ENCODE measurements at places on chromosomes 4 and X.

GRCh38 chrX:137178392-137178791 is 144.6 kb upstream of the GPR101 start:
- no peak for DNase-seq

- DNase-seq = no peak
Measured at GRCh38 chrX:44306356-44306755, 37.1 kb downstream of the EFHC2 start.

DNA sequence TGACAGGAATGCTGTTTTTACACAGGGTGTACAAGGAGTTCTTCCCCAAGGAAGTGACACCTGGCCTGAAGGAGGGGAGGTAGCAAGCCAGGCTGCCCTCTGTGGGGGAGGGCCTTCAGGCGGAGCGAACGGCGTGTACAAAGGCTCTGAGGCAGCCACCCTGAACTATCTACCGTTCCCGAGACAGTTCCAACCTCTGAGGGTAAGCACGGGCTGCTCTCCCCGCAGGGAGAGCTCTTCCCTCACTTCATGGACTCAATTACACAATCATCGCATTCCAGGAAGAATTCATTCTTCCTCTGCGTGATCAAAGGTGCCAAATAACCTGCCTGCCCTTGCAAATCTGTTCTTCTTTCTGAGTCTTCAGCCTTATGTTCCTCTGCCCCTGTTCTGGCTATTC is 4.8 kb downstream of the ELK1 start:
- DNase-seq = no peak

GRCh38 chr4:55125763-55126541 is 557 bp upstream of the KDR start:
- DNase-seq = no peak

GRCh38 chr4:5471206-5471605 is 237.2 kb downstream of the EVC2 start:
- no peak for DNase-seq

GRCh38 chrX:103503853-103504207 is 15.5 kb downstream of the RAB40A start:
- no peak for DNase-seq

DNA sequence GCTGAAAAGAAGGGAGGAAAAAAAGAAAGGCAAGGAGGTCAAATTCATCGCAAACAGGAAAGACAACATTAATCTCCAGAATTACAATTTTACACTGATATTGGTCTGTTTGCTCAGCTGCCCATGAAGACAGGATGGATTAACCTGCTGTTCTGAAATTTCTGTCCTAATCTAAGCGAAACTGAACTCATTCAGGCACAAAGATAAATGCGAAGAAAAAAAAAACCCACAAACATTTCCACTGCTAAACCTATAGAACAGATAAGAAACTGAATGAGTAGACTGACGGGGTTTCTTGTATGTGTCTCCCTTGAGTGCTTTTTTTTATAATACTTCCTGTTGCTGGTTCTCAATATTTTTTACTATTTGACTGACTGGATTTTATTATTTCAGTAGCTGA is 251.8 kb upstream of the FTHL17 start:
- peak; percentile 3 for DNase-seq

- DNase-seq = no peak
Measured at GRCh38 chr4:1244081-1244977, 4.6 kb downstream of the CTBP1 start.

DNA sequence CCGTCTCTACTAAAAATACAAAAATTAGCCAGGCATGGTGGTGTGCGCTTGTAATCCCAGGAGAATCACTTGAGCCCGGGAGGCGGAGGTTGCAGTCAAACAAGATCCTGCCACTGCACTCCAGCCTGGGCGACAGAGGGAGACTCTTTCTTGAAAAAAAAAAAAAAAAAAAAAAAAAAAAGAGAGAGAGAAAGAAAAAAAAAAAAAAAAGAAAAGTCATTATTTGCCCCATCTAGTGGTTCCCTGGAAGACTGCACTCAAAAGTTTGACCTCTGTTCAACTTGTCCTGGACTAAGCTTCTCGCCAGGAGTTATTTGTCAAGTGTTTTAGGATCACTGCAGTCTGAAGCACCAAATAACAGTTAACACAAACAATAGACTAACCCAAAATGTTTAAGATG is 45.3 kb upstream of the KCTD8 start:
- no peak for DNase-seq

DNA sequence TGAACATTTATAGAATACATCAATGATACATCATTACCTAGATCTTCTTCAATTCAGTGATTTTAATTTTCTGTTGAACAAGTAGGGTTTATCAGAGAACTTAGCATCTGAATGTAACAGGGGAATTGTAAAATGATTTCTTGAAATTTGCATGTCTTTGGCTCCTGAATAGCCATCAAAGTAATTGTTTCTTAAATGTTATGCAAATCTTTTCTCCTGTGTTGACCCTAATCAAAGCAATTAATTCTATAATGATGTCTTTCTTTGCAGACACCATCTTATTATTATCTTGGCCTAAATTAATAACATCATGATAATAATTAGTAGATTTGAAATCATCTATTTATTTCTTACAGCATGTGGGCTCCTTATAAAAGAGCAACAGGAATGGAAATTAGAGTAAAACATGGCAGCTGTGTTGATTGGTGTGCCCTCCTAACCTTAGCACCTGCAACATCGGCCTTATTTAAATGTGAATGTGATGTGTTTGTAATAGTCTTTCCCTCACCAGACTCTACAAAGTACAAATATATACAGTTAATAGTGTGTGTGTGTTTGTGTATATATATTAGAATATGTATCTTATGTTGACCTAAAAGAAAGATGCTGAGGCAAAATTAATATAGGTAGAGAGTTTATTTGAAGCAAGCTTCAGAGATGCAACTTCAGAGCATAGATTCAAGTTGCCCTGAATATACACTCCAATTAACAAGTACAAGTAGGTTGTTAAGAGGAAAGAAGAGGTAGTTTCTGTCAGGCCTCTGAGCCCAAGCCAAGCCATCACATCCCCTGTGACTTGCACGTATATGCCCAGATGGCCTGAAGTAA is 328.0 kb upstream of the TECRL start:
- no peak for DNase-seq

DNA sequence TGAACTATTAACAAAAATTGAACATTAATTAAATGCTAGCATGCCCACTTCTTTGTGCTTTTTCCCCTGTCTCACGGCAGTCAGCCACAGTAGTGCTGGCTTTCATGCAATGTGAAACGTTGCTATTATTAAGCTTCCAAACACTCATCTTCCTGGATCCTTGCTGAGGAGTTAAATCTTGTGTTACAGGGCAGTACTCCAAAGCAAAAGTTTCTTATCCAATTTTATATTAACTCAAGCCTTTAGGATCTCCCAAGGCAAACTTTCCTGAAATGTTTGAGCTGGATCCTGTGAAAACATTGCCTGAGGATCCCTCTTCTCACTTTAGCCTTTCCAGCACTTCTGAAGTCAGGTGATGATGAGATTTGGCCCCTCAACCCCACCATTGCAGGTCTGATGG is 1454.8 kb downstream of the FSTL5 start:
- no peak for DNase-seq

DNA sequence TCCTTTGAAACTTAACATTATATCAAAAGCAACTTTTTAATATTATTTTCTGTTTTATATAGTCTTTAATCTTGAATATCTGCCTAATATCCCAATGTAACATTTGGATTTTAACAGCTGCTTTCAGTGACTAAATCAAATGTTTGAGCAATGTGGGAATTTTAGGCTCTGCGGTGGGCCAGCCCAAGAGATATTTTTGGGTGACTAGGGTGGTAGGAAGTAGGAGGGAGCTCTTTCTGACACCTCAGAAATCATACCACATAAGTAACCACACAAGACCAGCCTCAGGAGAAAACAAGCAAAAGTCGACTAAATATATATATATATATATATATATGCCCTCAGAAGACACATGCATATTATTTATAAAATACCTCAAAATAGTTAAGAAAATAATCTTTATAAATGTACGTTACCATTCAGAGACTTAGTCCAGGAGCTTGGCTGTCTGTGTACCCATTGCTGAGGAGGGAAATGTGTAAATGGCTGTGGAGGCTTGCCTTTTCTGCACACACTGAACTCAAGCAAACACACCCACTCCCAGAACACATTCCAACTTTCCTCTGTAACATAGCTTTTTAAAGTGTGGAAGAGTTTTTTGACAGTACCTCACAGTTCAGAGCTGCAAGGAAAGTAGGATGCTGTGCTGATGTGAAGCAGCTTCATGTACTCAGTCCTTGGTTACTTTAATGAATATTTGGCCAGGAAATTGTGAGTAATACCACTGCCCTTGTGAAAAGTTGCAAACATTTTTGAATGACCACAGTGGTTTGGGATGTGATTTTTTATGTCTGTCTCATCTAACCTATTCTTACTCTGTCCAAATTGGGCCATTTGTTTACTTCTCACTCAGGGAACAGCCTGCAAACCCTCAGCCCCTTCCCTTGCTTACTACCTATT is at the start of gene RTL3:
Gene RTL3 (minus strand): TSS at position 484 of the 900 bp plus-strand sequence. CDS start 908 bp downstream, outside the sequence.
- no peak for DNase-seq

GRCh38 chr4:76943129-76943620 is 6.4 kb upstream of the SEPTIN11 start:
- no peak for DNase-seq

DNA sequence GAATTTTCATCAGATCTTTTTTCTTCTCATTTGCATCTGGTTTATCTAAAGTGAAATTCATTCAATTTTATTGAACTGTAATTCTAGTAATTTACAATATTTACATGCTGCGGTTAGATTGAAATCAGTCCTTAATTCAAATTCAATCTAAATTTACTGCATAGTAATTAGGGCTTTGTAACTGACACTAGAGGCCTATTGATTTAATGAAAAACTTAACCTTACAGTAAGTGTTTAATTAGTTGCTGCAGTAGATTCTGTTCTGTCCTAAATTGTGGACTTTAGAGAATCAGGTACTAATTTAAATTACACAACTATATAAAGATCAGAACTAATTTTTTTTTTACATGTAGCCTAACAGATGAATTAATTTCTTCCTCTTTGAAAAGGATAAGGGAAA is 758.8 kb upstream of the TENM3 start:
- no peak for DNase-seq
